Fibroblast of skin of abdomen (primary cell): ENCODE measurements at places on chromosomes 5 and 9.

- DNase-seq: no peak
Observed at GRCh38 chr9:111263116-111263515, 66.9 kb downstream of the OR2K2 start.

GRCh38 chr5:98713856-98714255 is 59.6 kb upstream of the RGMB start:
- no peak for DNase-seq

- DNase-seq: no peak
Observed at GRCh38 chr5:44613936-44614335, 194.8 kb upstream of the MRPS30 start.

- no peak for DNase-seq
Observed at GRCh38 chr5:75837258-75837841, 120.1 kb upstream of the POC5 start.

DNA sequence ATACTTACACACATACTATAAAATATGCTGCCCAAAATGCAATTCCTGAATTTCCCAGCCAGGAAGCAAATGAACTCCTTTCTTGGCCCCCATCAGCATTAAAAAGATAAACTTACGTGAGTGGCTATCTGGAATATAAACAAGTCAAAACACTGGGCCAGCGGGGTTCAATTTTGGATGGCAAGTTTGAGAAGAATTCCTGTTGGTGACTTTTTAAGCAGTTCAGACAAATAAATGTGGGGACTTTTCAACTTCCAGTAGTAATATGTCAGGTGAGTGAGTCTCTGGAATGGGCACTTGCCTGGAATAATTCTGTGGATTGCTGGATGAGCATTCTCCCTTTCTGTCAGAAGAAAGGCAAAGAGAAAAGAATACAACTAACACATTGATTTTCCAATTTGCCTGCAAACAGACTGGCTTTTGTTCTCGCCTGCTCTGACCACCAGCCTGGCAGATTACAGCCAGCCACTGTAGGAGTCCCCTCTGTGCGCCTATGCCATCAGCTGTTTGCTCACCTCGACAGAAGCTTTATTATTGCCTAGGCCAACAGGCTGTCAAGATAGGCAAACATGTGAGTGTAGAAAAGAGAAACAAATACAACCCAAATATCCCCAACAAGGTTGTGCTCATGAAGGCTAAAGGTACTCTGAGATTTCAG is 78.6 kb downstream of the MRPS27 start:
- no peak for DNase-seq

GRCh38 chr9:84983749-84984148 is 314.2 kb downstream of the NTRK2 start:
- DNase-seq: no peak

DNA sequence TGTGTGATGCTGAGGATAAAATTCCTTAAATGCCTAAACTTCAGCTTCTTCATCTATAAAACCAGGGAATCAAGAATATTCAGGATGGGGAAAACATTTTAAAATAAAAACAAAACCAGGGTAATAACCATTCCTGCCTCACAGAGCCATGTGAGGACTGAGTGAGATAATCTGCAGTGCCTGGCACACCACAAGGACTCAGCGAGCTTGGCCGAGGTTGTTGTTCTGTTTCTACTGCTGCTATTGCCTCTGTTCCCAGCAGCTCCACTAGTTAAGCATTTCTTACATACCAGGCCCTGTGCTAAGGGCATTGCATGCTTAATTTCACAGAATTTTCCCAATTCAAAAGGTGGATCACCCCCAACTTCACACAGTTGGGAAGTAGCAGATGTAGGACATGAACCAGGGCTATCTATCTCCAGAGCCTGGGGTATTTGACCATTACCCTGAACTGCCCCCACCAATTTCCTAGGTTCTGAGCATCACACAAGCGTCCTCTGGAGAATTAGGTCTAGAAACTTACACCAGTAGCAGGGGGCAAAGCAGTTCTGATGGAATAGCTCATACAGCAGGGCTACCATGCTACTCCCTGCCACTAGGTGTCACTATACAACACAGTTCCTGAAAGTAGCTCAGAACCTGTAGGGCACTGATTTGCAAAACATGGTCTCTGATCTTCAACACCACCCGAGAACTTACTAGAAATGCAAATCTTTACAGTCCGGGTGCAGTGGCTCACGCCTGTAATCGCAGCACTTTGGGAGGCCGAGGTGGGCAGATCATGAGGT is 74.3 kb downstream of the LRSAM1 start:
- peak; percentile 40 for DNase-seq

GRCh38 chr9:134215420-134215698 is 51.0 kb upstream of the RNU6ATAC start:
- peak; percentile 13 for DNase-seq

GRCh38 chr5:6307304-6307703 is 71.0 kb downstream of the MED10 start:
- no peak for DNase-seq

- peak; percentile 25 for DNase-seq
Observed at GRCh38 chr5:74127381-74128320, 501.7 kb downstream of the ARHGEF28 start.

GRCh38 chr5:159638954-159639559 is 277.2 kb upstream of the ADRA1B start:
- DNase-seq: peak; percentile 32

DNA sequence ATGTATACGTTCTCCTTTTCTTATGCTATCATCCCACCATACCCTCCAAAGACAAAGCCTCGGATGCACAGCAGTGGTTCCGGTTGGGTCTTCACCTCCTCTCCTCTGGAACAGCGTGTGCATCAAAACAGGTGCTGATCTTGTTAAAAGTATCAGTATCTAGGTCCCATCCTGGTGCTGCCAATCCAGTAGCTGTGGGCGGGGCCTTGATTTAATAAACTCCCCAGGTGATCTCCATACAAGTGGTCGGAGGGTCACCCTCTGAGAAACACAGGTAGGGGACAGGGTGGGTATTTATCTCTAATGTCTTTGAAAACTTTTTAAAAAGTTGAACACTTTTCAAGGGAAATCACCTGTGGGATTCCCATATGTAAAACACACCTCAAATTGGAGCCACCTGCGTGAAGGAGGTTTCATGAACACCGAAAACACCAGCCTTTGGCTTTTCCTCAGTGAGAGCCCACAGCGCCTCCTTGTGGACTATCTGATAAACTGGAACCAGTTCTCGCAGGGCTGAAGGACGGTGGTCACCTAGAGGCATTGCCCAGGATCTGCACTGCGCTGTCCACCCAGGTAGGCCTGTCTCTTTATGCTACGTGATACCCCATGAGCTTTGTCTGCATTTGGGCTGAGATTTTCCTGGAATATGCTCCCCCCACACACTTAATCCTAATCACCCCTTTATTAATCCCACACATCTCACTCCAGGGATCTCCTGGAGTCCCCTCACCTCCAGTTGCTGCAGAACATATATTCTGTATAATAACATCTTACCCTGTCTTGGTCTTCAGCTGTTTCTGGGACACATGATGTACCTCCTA is 80.5 kb upstream of the EPB41L4B start:
- peak; percentile 23 for DNase-seq

GRCh38 chr9:12819436-12820185 is 44.8 kb downstream of the LURAP1L start:
- DNase-seq: peak; percentile 19

GRCh38 chr5:143010351-143010750 is 240.2 kb downstream of the ARHGAP26 start:
- no peak for DNase-seq

GRCh38 chr5:66810151-66810550 is 214.0 kb downstream of the MAST4 start:
- no peak for DNase-seq

DNA sequence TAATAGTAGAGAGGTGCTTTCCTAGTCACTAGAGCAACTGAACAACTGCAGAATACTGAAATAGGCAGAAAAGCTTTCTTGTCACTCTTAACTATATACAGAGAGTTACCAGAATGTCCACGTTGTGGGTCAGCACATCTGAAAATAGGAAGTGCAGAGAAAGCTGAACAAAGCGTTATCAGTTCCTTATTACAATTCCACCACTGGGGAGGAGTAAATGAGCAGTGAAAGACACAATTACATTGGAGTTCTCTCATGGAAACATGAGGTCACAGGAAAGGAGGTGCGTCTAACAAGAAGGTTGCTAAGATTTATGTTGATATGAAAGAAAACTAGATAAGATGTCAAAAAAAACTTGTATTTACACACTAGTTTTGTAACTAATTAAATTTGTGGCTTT is 461.9 kb upstream of the COX7C start:
- no peak for DNase-seq

- no peak for DNase-seq
Observed at GRCh38 chr5:158470764-158471534, 612.0 kb upstream of the CLINT1 start.

DNA sequence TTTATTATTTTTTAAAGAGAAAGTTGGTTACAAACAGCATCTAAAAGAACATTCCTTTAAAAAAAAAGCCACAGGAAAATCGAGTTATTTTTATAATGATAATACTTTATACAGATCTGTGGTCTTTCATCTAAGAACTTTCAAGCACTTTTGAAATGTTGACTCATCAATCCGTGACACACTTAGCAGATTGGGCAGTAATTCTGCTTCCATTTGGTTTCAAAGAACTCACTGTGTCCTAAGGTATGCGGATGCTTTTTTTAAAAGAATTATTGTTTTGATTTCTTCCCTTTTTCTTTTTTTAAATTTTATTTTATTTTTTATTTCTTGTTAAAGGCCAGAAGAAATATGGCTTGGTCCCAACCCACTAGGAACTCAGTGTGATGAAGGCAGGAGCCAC is 147.8 kb downstream of the AOPEP start:
- DNase-seq: peak; percentile 88

- no peak for DNase-seq
Observed at GRCh38 chr9:128457207-128457606, 1.4 kb downstream of the ODF2 start.

DNA sequence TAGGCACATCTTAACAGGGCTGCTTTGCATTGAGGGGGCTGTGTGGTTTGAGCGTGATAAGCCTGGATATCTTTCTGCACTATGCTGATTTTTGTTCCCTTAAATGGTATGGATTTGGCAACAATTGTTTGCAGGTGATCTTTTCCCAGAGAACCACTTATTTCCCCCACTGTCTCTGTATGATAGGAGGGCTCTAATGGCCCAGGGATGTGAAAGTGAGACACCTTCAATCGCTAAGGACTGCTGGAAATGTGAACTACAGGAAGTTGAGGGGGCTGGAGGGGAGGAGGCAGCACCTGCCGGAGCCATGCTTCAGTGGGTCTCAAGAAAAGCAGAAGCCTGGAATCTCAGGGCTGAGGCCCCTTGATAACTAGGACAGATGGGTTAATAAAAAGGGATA is 29.4 kb downstream of the SYK start:
- no peak for DNase-seq
